ENCODE measurements at places on chromosomes 1 and 21.

- no peak for DNase-seq
These were observed 60.3 kb downstream of the FH start for GRCh38 chr1:241459186-241459802.

- DNase-seq: peak; percentile 87
These were observed at the start of gene RUNX3 for GRCh38 chr1:24930260-24931145. RUNX3 (minus strand) TSS chr1:24930276; CDS start chr1:24929868, 408 bp downstream.

- DNase-seq: no peak
These were observed 30.2 kb upstream of the ATP5PO start for GRCh38 chr21:33945652-33946270.

GRCh38 chr1:17098446-17099317 is 20.6 kb downstream of the PADI2 start:
- DNase-seq: no peak

- DNase-seq: no peak
These were observed 86.6 kb downstream of the TM2D1 start for GRCh38 chr1:61638296-61638695.

GRCh38 chr1:210222340-210223006 is 10.1 kb upstream of the SERTAD4 start:
- no peak for DNase-seq

- no peak for DNase-seq
These were observed 58.0 kb upstream of the DMRTA2 start for GRCh38 chr1:50481142-50481736.

DNA sequence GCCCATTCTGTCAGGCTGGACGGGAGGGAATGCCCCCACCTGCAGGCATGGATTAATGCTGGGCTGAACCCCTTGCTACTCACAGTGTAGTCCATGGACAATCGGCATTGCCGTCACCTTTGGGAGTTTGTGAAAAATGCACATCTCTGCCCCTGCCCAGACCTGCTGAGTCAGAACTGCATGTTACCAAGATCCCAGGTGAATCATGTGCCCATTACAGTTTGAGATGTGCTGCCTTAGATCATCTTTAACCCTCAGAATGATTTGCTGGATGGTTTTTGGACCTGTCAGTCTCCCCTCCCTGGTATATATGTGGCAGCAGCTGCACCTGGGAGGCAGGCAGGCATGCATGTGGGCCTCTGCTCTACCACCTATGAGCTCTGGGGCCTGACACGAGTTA is 15.0 kb downstream of the HTR6 start:
- no peak for DNase-seq

- no peak for DNase-seq
These were observed 19.7 kb upstream of the CAPZB start for GRCh38 chr1:19504796-19505692.

DNA sequence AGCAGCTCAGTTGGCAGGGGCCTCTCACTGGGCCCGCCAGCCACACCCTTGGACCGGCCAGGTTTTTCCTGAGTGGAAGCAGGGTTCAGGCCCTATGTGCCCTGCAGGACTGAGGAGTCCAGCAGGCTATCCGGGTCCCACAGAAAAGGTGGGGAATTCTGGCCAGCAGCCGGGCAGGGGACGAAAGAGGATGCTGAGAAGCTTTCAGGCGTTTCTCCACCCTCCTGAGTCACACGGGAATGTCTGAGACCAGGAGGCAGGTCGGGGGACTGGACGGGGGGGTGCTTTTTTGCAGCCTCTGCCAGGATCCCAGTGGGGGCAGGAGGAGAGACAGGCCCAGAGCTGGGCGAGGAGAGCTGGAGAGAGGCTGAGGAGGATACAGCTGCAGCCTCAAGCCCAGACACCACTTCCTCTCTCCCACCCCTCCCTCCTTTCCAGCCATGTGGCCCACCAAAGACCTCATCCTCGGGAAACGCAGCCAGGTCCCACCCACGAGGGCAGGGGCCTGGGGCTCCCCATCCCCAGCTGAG is 105.4 kb downstream of the SPSB1 start:
- DNase-seq: no peak
